ENCODE measurements at places on chromosomes 4 and X.

DNA sequence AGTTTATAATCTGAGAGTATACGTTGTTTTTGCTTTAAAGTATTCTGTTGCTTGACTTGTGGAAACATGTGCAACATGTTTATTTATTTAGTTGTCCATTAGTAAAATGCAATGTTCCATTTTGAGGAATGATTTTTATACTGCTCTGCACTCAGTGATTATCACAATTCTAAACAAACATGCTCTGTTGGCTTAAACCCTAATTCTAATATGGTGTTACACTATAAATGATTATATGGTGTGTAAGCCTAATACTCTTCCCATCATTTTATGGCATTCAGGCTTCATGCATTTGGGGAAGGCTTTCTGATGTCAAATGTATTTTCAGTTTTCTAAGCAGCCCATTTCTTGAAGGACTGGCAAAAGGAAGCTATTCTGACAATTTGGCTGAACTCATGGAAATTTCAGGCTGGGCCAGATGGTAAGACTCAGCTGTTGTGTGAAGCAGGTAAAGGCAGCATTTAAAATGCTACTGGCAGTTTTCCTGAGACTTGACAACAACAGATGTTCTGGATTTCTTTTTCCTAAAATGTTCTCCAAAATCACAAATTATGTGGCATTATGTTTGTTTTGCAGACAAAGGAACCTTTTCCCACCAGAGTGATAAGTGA, 336.7 kb upstream of the GNPDA2 start:
- no peak for DNase-seq

DNA sequence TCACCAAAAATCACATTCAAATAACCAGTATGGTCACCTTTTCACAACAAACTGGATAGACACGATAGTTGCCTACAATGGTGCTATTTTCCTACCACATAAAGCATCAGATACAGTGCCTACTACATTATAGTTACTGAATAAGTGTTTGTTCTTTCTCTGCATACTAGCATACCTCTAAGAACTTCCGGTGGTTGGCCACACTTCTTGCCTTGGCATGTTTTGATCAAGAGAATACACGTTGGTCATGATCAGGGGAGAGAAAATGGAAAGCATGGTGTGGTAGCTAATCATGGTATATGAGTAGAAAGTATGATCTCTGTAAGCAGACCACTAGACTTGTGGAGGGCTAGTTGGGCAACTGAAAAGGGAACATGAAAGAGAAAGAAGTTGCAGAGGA, 322.8 kb upstream of the DIAPH2 start:
- DNase-seq: no peak

DNA sequence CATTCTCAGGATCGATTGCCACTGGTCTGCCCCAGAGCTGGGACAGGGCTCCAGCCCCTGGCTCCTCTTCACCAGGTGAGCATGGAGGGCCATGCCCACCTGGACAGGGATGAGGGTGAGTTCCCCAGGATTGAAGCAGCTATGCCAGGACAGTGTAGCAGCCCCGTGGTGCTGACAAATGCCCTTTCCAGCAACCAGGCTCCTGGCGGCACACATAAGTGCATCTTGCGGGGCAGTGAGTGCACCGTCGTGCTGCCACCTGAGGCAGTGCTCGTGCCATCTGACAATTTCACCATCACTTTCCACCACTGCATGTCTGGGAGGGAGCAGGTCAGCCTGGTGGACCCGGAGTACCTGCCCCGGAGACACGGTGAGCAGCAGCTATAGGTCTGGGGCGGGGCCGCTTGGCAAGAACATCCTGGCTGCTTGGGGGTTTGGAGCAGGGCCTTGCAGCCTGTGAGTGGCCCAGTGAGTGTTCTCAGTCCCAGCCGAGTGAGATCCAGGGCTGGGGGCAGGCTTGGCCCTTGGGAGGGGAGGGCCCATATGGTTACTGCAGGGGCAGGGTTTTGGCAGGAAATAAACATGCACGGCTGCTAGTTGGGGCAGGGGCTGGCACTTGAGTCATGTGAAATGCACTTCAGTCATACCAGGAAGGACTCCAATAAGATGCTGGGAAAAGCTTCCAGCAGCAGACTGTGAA, 6.1 kb downstream of the IL9R start:
- DNase-seq: no peak

DNA sequence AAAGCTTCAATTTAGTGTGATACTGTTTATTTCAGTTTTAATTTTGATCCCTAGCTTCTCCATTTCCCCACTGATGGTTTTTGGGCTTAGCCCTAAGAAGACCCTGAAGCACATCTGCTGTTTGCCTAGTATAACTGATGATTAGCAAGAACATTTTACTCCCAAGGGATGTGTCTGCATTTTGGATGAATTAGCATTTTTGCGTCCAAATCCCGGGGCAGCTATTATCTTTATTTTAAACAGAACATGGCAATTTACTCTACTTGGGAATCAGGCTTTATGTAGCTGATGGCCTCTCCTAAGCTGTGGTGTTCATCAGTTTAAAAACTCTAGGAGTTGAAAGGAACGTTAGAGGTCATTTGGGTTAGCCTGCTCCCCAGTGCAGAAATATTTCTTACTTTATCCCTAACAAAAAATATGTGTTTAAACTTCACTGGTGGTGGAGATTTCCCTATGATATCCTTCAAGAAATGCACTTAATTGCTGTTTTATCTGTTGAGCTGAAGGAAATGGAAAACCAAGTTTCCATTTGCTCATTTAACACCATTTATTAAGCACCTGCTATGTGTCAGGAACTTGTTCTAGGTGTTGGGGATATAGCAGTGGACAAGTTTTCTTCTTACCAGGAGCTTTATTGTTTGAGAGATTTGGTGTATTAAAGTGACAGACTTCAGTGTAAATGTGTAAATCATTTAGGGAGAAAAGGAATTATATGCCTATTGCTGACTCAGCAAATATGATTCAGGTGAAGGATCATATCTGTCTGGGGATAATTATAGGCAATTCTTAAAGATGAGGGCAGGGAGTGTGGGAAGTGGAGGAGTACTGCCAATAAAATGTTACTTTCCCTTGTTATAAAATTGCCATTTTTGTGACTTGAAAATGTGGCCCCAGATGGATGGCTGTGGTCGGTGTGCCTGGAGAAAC, 3.4 kb downstream of the SEPTIN11 start:
- DNase-seq: no peak

DNA sequence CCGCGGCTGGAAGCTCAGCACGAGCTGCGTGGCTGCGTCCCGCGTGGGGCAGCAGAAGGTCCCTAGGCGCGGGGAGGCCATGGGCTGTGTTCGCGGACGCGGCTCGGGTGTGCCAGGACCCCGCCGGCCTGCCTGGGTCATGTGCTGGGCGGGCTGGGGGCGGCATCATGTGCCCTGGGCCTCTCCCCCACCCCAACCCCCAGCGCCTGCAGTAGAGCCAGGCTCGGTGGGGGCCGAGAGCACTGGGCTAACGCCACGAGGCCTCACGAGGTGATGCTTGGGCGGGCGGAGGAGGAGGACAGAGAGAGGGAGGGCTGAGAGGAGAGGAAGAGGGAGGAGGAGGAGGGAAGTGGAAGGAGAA, at the start of gene GPR143:
TSS of gene GPR143 (minus strand) at position 111 of the 361 bp plus-strand sequence. CDS start at position 81, 30 bp downstream.
- DNase-seq: no peak

DNA sequence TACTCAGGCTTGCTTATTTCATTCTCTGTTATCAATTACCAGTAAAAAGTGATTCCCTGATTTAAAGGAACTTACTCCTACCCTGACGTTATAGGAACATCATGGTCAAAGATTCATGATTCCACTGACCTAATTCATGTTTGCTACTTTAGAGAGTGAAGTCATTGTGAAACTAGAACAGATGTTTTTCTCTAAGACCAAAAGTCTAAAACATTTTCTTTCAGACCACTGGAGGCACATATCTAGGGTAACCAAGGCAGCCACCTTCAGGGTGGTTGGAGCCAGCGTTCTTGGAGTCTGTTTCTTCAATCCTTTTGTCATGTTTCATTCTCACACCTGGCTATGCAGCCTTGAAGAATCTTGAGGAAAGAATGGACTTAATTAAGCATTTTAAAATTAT, 77.8 kb downstream of the GALNTL6 start:
- DNase-seq: no peak

- peak; percentile 16 for DNase-seq
These were observed at the start of gene ZCCHC18 for GRCh38 chrX:104112326-104112951. Gene ZCCHC18 (plus strand): TSS chrX:104112523. CDS start chrX:104114112, 1,589 bp downstream.

DNA sequence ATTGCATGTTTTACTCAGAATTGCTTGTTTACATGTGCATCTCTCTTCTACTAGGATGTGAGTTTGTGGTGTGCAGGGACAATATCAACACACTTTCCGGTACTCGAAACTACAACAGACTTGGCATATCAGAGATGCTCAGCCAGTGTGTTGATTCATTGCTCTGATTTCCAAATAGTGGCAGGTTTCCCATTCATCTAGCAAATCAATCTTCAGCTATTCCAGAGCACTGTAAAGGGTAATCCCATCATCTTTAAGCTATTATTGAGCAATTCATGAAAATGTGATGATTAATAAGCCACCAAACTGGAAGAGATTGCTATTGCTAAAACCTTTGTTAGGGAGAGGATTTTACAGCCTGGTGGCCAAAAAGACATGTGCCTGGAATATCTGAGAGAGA, 574.2 kb upstream of the CPEB2 start:
- no peak for DNase-seq

- DNase-seq: no peak
These were observed 374.7 kb downstream of the ANKRD50 start for GRCh38 chr4:124337874-124338273.

Data from stimulated activated CD4-positive, alpha-beta T cell treated with anti-CD3 and anti-CD28 coated beads, Interleukin-12 subunit alpha, Interleukin-12 subunit beta, amount 100 ng/mL, for 48 hours (primary cell).